ENCODE measurements at places on chromosomes 2 and 18.

GRCh38 chr18:32802591-32803451 is 30.0 kb upstream of the KLHL14 start:
- no peak for DNase-seq

DNA sequence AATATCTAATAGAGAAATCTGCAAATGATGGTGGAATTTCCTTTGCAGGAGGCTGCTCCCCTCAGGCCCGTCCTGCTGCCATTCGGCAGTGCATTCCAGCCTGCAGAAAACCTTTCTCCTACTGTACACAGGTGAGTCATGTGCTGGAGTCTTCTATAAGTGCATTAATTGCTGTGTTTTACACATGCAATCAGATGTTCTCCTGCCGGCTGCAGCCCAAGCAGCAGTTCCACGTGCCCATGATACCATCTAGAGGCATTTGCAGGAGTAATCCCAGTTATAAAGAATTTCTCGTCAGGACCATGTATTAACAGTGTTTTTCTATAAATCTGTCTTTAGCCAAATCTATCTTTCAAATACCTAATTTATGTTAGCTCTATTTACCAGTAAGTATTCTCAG is 304.7 kb upstream of the HNMT start:
- no peak for DNase-seq

DNA sequence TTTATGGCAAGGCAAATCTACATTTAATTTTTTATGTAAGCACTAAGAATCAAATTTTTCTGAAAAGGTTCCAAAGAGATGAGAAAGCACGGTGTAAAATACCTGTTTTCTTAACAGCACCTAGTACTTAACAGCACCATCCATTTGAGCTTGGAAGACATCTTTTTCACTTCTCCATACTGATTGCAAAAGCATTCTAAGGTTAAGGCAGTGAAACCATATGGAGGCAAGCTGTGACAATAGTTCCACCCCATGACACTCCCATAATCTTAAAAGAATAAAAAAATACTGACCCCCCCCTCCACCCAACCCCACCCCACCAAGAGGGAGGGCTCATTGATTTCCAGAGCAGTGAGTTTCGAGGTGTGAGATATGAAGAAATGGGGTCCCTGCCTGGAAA is 60.6 kb downstream of the ZCCHC2 start:
- DNase-seq: no peak

DNA sequence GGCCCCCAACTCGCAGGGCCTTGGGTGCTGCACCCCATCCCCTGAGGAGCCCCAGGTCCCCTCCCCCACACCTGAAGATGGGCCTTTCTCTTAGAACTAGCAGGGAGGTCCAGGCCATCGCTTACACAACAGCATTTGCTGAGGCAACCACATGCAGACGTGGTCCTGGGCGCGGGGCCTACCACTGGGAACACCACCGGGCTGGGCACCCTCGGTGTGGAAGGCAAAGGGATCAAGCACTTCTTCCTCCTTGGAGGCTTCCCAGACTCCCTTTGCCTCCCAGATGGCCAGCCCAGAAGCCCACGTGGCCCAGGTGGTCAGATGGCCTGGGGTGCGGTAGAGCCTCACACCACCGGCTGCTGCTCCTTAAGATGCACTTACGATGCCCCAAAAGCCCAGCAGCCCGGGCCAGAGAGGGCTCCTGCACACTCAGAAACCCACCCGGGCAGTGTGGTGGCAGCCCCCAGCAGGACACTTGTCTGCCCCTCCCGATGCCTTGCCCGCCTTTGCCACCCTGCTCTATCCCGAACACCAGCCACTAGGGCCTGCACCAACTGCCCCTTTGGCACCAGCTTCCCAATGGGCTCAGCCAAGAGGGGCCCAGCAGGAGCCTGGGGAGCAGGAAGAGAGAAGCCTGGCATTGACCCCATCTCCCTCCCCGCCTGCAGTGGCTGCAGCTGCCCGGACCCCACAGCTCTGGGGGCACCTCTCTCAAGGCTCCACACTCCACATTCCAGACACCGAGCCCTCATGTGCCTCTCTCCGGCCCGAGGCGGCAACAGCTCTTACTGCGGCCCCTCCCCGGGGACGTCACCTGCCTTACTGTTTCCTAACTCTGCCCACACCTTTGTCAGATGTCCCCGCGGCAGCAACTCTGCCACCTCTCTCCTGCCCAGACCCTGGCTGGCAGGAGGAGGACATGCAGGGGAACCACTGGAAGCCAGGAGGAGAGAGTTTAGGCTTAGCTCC is 13.9 kb upstream of the MLPH start:
- no peak for DNase-seq

DNA sequence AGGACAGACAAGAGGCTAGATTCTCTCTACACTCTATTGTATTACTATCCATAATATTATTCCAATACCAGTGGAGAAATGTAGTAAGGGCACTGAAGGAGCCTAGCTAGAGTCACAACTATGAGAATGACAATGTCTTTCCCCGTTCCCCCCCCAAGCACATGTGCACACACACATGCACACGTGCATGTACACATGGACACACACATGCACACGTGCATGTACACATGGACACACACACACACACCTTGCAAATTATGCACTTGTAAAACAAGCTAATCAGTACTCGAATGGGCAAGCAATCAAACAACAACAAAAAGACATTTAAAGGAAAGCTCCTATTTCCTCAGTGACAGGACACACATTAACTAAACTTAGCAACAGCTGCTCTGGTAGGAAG is 65.2 kb downstream of the INSIG2 start:
- DNase-seq: no peak

DNA sequence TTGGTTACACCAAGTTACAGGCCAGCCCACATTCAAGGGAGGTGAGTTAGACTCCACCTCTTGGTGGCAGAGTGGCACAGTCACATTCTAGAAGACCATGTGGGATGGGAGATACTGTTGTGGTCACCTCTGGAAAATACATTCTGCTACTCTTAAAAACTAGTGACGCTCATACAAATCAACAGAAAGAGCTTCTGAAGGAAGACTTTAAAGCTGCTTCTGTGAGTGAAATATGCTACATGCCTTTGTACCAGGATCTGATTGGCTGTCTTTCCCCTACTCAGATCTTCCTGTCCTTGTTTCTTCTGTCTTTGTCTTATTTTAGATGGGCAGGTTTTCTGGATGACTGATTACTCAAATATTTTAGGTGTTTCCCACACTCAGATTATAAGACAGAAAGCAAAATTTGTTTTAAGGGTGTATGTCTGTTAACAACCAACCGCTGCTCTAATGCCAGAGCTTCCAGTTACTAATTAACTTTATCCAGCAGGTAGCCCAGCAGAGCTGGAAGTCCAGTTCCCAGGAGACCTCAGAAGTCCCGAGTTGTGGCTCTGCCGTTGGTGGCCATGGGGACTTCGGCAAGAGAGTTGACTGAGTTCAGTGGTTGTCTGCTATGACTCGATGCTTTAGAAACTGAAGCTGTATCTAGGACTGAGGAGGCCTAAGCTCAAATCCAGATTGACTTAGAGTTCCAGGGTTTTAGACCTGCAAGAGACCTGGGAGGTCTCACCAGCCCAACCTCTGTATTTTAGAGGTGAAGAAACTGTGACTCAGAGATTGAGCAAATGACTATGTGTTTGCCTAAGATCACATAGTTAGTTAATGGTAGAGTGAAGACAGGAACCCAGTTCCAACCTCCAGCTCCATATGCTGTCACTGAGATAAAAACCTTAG is 7.4 kb downstream of the IL1R2 start:
- DNase-seq: no peak

DNA sequence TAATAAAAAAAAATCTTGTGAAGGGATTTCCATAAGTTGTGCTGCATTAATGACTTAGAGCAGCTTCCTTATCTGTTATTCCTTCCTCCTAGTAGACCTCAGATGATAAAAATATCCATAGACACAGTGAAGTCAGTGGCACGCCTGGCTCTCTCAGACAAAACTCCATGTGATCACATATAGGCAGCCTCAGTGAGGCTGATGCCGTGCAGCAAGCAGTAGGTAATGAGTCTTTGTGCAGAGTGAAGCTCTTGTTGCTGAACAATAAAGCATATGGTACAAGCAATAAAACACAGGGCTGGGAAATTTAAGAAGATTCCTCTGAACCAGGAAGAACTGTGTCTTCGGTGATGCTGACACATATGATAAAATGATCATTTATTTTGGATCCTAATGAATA is 102.7 kb downstream of the CSRNP3 start:
- no peak for DNase-seq

- no peak for DNase-seq
Measured at GRCh38 chr2:20599001-20599600, 51.8 kb downstream of the HS1BP3 start.

DNA sequence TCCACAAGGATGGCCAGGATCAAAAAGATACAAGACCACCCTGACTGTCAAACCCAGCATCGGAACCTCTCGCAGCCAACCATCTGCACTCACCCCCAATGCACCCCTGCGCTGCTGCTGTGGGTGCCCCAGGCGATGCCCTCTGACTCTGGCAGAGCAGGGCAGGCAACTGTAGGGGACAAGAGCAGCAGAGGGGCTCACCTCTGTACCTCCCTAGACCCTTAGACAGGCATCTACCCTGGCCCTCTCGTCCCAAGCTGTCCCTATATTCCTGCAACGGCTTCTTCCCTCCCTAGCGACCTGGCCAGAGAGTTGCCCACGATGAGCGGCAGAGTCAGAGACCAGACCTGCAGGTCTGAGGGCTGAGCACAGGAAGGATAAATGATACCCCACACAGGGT is 128.2 kb downstream of the HDAC4 start:
- no peak for DNase-seq

- peak; percentile 64 for DNase-seq
Measured at GRCh38 chr2:222982010-222982908, 69.7 kb upstream of the KCNE4 start.

GRCh38 chr2:49948091-49948490 is 793.8 kb upstream of the FSHR start:
- no peak for DNase-seq

- no peak for DNase-seq
Measured at GRCh38 chr2:52613064-52613463, 1154.5 kb upstream of the CHAC2 start.

DNA sequence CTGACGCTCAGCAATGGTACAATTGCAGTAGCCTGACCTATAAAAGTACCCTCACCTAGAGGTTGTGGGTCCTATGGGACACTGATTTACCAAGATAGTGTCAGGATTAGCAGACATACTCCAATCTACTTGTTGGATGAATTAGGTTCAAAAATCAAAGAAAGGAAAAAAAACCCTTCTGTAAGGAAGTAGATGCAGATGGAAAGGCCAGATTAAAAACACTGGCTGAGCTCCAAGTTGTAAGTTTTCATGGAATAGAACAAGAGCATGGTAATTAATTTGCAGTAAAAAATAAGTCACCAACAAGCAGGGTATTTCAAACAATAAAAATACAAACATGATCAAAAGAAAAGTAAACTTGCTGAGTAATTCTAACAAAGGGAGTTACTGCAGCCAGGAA is 26.4 kb downstream of the IDH1 start:
- DNase-seq: no peak

- DNase-seq: no peak
Measured at GRCh38 chr18:58965291-58966004, 100.8 kb downstream of the ZNF532 start.

DNA sequence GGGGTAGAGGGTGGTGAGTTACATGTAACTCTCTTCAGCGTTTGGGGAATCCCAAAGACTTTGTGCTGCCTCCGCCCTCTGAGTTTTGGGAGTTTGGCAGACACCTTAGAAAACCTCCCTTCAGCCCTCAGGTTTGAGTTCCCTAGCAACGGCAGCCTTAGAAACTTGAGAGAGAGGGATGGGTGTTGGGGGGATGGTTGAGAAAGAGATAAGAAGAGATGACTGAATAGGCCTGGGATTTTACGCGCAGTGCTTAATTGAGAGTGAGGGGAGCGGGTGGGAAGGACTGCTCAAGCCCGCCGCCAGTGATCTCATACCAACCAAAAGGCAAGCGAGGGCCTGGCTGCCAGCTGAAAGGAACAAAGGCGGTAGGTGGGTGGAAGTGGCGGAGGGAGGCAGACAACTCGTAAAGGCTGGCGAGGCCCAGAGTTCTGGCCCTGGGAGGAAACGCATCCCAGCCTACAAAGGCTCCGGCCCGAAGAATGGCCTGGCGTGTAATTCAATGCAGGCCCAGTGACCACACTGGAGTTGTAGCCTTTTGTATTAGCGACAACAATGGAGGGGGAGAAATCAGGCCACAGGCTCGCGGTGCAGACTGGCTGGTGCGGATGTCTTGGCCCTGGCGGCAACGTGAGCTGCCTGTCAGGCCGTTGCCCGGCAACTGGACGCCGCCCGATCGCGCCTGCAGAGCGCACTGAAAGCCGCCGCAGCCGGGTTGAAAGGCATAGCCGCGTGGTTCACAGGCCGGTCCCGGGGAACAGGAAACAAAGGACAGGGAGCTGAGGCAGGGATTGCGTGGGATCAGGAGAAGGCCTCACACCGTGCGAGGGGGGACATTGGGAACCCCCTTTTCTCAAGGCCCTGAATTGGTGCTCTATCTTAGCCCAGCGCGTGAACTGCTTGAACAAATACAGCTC is 39.9 kb upstream of the DARS1 start:
- peak; percentile 9 for DNase-seq

DNA sequence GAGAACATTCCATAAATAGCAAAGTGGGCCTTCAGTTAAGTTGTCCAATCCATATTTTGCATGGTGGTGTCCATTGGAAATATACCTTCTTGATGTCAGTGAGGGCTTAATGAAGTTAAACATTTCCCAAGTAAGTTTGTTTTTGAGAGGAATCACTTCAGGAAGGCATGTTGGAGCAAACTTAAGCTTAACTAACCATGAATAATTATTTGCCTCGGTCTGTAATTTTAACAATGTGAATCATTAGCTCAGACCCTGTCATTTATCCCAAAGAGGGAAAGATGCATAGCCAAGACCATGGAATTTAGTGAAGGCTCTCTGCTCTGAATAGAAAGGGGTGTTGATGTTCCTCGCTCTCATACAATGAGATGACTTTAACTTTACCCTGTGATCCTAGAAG is 47.4 kb downstream of the SPATS2L start:
- DNase-seq: no peak

Data from fibroblast of skin of left quadriceps (primary cell).